ENCODE measurements at places on chromosomes 6 and 20. TPM values are rescaled to one million over a fixed set of nuclear protein-coding genes. Genes with fewer than 3 reads are reported as not detected.

DNA sequence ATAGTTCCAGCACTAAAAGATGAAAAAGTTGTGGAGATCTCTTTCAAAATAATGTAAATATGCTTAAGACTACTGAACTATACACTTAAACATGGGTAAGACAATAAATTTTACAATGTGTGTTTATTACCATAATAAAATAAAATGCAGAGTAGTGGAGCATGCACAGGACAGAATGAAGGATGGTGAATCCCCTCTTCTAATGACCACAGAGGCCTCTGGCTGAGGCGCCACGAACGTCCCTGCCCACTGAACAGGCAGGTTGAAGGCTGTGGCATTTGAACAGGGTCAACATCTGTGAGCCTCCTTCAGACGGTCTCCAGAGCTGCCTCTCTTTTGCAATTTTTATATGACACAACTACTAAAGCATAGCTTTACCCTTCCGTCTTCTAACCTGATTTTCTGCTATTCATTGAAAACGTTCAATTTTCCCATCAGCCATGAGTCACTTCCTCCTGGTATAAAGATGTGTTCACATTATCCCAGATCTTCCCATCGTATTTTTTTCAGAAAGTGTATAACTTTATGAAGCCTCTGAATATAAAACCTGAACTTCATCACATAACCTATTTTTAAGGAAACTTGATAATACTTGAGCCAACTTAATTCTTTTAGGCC is 37.8 kb downstream of the ADGRF4 start:
- no peak overlapping the region for H3K4me3 ChIP-seq
- H3K27ac ChIP-seq: no peak overlapping the region
- no peak for DNase-seq
- H3K27me3 ChIP-seq: no peaks in the 10 kb centered on the region
- H3K4me1 ChIP-seq: no peaks in the 10 kb centered on the region
- H3K36me3 ChIP-seq: no peaks in the 10 kb centered on the region

- no peaks in the 10 kb centered on the region for H3K27me3 ChIP-seq
- no peak overlapping the region for H3K4me3 ChIP-seq
- H3K27ac ChIP-seq: no peak overlapping the region
- no peak for DNase-seq
- H3K4me1 ChIP-seq: no peaks in the 10 kb centered on the region
Measured at GRCh38 chr6:36110863-36111262, 19.4 kb upstream of the MAPK13 start.

DNA sequence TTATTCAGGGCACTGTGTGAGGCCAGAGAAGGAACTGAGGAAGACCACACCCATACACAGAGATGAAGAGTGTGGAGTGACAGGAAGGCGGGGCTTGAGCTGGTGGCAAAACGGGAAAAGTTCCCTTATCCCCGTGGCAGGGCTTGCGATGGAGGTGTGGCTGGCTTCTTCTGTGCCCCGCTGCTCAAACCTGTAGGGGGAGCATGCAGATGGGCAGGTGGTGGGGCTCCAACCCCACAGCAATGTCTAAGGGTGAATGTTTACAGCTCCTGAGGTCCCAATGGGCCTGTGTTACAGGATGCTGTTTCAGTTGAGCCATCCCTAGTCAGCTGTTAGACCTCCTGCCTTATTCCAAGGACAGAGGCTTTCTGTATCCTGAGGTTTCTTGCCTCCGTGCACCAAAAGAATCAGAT is 105.9 kb downstream of the LY86 start:
- H3K36me3 ChIP-seq: no peaks in the 10 kb centered on the region
- no peak for DNase-seq
- no peak overlapping the region for H3K4me3 ChIP-seq
- H3K27ac ChIP-seq: no peak overlapping the region

DNA sequence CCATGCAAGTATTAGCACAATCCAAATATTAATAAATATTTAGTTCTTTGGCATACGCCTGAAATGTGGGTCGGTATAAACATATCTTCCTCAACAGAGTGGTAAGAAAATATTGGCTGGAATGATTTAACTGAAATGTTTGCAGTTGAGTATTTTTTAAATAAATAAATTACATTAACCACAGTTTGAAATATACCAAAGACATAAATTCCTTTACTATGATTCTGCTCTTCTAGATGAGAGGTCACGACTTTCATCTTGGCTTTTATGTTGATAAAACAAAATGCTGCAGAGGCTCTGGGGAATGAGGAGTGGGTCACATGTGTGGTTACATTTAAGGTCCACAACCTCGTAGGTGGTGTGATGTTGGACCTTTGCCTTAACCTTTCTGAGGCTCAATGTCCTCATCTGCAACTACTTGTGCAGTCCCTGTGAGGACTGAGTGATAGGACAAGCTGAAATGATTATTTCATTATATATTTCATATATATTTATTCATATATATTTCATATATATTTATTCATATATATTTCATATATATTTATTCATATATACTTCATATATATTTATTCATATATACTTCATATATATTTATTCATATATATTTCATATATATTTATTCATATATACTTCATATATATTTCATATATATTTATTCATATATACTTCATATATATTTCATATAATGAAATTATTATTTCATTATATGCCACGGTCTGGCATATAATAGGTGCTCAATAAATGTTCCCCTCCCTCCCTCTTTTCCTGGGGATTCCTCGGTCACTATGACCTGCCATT is 107.4 kb downstream of the SAMD5 start:
- H3K4me1 ChIP-seq: no peaks in the 10 kb centered on the region
- H3K36me3 ChIP-seq: no peaks in the 10 kb centered on the region
- H3K4me3 ChIP-seq: no peak overlapping the region
- H3K27me3 ChIP-seq: no peaks in the 10 kb centered on the region
- H3K27ac ChIP-seq: no peak overlapping the region

- H3K27ac ChIP-seq: no peak overlapping the region
- DNase-seq: no peak
- no peaks in the 10 kb centered on the region for H3K27me3 ChIP-seq
Measured at GRCh38 chr20:41386502-41387427, 20.1 kb upstream of the EMILIN3 start.

- no peaks in the 10 kb centered on the region for H3K36me3 ChIP-seq
- H3K4me1 ChIP-seq: no peaks in the 10 kb centered on the region
- no peak overlapping the region for H3K4me3 ChIP-seq
- H3K27ac ChIP-seq: no peak overlapping the region
- DNase-seq: no peak
Measured at GRCh38 chr6:165090242-165090641, 219.2 kb downstream of the C6orf118 start.

- no peaks in the 10 kb centered on the region for H3K27me3 ChIP-seq
- no peaks in the 10 kb centered on the region for H3K4me1 ChIP-seq
- no peaks in the 10 kb centered on the region for H3K36me3 ChIP-seq
- H3K4me3 ChIP-seq: no peak overlapping the region
Measured at GRCh38 chr20:6095409-6095808, 27.4 kb downstream of the FERMT1 start.

- H3K4me1 ChIP-seq: peaks cover 19% of the 10 kb centered on the region
- no peak overlapping the region for H3K4me3 ChIP-seq
- no peaks in the 10 kb centered on the region for H3K27me3 ChIP-seq
Measured at GRCh38 chr6:87724983-87725811, 23.2 kb upstream of the AKIRIN2 start.

DNA sequence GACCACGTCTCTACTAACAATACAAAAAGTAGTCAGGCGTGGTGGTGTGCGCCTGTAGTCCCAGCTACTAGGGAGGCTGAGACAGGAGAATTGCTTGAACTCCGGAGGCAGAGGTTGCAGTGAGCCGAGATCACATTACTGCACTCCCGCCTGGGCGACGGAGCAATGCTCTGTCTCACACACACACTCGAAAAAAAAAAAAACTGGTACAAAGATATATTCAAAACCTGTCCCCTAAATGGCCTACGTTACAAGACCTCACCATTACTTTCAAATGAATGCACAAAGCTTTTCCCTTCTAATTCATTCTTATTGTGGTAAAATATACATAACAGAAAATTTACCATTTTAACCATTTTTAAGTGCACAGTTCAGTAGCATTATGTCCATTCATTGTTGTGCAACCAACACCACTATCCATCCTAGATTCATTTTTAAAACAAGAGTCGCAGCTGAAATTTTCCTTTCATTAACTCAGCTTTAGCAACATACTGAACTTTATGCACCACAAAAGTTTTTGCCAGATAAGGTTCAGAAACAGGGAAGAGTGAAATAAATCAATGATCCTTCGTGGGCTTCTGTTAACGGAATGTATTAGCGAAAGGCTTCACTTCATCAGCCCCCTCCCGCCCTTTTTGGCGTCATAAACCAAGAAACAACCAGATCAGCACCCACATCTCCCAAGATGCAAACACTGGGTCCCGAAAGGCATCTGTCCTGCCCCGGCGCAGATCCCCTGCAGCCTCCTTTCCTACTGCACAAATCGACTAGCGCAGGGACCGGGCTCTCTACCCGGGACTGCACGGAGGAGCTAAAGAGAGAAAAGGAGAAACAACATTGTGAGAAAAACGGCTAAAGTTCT is 825 bp upstream of the FAM135A start:
- peak; percentile 4 for DNase-seq
- peaks cover 18% of the 10 kb centered on the region for H3K4me1 ChIP-seq
- H3K36me3 ChIP-seq: no peaks in the 10 kb centered on the region
- peak overlapping the region; percentile 92 for H3K4me3 ChIP-seq
- peak overlapping the region; percentile 82 for H3K27ac ChIP-seq
- H3K27me3 ChIP-seq: no peaks in the 10 kb centered on the region

DNA sequence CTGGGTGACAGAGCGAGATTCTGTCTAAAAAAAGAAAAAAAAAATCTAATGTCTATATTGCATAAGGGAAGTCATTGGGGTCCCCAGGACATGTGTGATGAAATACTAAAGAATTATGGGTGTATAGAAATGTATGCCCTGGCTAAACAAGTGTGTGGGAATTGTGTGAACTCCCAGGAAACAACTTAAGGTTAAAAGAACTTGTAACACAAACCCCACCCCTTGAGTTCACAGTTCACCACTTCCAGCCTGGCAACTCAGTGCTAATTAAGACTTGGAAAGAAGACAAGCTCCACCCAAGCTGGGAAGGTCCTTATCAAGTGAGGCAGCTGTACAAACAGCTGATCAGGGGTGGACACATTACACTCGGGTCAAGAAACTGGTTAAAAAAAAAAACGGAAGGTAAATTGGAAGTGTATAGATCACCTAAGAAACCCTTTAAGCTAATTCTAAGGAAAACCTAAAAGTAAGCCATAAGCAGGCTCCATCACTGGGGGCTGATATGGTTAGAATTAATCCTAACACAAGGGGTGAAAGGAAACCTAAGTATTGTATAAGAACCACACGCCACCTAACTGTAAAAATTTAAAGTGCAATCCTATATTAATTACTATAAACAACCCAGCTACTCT is 25.2 kb downstream of the HLA-A start:
- no peak overlapping the region for H3K27ac ChIP-seq
- H3K36me3 ChIP-seq: no peaks in the 10 kb centered on the region
- no peak overlapping the region for H3K4me3 ChIP-seq
- no peaks in the 10 kb centered on the region for H3K27me3 ChIP-seq
- peaks cover 46% of the 10 kb centered on the region for H3K4me1 ChIP-seq

DNA sequence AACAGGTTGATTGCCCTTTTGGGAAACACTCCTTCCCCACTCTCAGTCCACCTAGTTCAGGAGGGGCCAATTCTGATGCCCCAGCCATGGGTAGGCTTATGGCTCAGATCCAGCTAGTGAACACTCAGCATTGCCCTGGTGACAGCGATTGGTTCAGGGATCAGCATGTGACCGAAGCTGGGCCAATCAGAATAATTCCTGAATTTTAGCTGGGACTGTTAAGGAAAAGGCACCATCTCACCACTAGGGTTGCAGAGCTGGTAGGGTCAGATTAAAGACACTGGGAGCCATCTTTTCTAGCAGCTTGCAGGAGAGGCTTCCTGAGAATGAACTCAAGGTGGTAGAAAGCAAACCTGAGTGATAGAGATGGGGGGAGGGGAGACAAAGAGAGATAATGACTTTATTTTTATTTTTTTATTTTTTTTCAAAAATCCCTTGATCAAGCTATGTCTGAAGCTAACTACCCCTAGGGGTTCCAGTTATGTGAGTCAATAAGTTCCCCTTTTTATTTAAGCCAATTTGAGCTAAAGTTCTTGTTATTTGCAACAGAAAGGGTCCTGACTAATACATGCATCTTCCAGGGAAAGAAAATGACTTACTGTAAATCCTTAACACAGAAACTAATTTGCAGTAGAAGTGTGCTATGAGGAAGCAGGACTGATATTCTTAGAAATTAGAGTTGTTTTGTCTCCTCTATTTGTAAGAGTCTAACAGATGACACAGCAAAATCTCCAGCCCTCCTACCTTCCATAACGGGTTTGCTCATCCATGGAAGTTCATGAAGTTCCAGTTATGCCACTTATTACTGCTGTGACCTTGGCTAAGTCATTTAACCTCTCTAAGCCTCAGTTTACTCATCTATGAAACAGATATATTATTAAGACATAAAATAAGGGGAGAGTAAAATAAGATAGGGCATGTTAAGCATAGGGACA is 44.7 kb downstream of the EYA2 start:
- DNase-seq: no peak
- H3K27ac ChIP-seq: no peak overlapping the region
- H3K4me1 ChIP-seq: no peaks in the 10 kb centered on the region
- no peaks in the 10 kb centered on the region for H3K27me3 ChIP-seq

GRCh38 chr6:19041906-19042305 is 654.8 kb downstream of the RNF144B start:
- no peak for DNase-seq
- no peaks in the 10 kb centered on the region for H3K27me3 ChIP-seq
- H3K4me1 ChIP-seq: no peaks in the 10 kb centered on the region
- no peak overlapping the region for H3K4me3 ChIP-seq
- no peaks in the 10 kb centered on the region for H3K36me3 ChIP-seq

GRCh38 chr20:57408131-57408530 is 16.9 kb downstream of the RBM38 start:
- no peak overlapping the region for H3K4me3 ChIP-seq
- DNase-seq: no peak
- H3K4me1 ChIP-seq: peaks cover 11% of the 10 kb centered on the region
- peak overlapping the region; percentile 76 for H3K27ac ChIP-seq
- H3K27me3 ChIP-seq: no peaks in the 10 kb centered on the region
- peaks cover 23% of the 10 kb centered on the region for H3K36me3 ChIP-seq

Gene FHL5
- total RNA-seq: 47.3 TPM

Gene SEMG1
- not detected for total RNA-seq

Gene SNX14
- total RNA-seq: 66.5 TPM

Gene CST4
- total RNA-seq: not detected

Gene ZNF391
- 2.3 TPM for total RNA-seq

Gene LGSN
- total RNA-seq: not detected
